ENCODE measurements at places on chromosomes 13 and 19.

DNA sequence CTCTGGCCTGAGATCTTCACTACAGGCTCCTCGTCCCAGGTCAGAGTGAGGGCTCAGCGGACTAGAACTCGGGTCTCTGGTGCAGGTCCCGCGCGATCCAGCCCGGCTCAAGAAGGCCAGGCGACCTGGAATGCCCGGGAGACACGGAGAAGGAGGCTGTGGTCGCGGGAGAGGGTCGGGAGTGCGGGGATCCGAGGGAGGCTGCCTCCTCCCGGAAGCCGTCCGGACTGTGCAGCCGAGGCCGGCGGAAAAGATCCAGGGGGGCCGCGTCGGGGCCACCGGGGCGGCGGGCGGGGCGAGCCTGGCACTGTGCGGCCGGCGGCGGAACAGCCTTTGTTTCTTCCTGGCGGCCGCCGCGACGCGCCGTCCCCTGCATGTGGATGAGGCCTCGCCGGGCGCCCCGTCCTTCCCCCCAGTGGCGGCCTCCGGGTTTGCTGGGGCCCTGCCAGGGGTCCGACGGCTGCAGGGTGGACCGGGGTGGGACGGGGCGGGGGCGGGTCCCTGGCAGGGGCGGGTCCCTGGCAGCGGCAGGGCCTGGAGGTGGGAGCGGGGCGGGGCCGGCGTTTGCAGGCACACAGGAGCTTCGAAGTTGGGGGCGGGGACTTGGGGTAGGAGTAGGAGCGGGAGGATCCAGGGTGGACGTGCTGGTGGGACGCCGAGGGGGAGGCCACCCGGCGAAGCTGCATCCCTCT is 1.0 kb upstream of the SLC7A10 start:
- no peak for DNase-seq

GRCh38 chr13:30479154-30479882 is 13.6 kb upstream of the HMGB1 start:
- DNase-seq, result no peak

GRCh38 chr13:26024558-26024957 is 27.3 kb downstream of the SHISA2 start:
- no peak for DNase-seq

DNA sequence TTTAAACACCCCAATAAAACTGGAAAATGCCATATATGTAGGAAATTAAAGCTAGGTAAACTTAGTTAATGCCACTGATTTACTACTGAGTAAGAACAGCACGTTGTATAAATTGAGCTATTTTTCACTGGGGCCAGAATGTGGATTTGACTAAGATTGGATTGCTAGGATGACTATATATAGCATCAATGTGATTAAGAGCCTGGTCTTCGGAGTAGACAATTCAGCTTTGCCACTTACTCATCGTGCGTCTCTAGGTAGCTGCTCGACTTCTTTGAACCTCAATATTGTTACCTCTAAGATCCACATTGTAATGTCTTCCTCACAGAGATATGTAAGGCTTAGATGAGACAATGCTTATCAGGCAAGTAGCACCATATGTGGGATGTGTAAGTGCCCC is 462.5 kb downstream of the KLF12 start:
- DNase-seq, result no peak

Data from suprapubic skin (tissue), 4 donors.